NCI-H526 treated with DMSO at 0.1 percent for 48 hours (cell line): ENCODE measurements at places on chromosomes 6 and 20.

- no peak for DNase-seq
These were observed 1.6 kb downstream of the UTRN start for GRCh38 chr6:144286503-144287393.

DNA sequence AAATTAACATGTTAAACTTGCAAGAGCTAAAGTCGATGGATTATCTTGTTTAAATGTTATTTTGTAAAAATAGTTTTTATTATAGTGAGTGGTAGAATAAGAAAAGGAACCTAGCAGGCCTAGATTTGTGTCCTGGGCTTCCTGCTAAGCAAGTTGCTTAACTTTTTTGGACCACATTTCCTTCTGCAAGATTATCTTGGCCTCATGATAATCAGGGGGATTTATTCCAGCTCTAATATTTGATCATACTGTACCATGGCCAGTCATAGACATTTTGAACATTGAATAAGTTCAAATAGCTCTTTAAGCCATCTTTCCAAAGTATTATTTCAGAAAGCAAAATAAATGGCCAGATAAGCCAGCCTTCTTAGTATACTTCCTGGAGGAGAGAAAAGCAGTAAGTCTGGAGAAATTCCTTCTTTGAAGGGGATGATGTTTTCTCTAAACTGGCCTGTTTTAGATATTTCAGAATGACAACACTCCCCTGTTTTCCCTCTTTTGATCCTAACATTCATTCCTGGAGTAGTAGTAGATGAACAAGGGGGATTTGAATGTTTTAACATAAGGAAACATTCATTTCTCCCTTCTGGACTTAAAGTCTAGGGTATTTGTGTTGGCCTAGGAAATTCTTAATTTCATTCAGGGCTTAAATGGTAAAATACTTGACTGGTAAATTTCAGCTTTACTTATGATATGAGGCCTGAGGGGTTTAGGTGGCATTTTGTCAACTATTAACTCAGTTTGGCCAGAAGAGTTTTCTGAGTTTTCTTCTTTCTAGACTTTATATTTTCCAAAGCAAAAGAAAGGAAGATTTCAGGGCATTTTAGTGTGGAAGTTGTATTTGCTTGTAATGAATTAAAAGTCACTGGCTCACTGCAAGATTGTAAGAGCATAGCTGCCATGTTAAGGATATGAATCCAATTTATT, 108.8 kb upstream of the SCGN start:
- DNase-seq: no peak

GRCh38 chr6:26351544-26351953, 13.4 kb upstream of the BTN3A2 start:
- no peak for DNase-seq

- DNase-seq: no peak
These were observed 103.3 kb downstream of the TNFAIP3 start for GRCh38 chr6:137970368-137970767.

GRCh38 chr6:87465051-87465450, 7.7 kb upstream of the SLC35A1 start:
- DNase-seq: no peak

- DNase-seq: no peak
These were observed 104.1 kb downstream of the HDGFL1 start for GRCh38 chr6:22673474-22673873.
